ENCODE measurements at places on chromosomes 6 and 20. TPM values are rescaled to one million over a fixed set of nuclear protein-coding genes. Genes with fewer than 3 reads are reported as not detected.

- no peaks in the 10 kb centered on the region for H3K4me1 ChIP-seq
- no peaks in the 10 kb centered on the region for H3K27me3 ChIP-seq
- H3K36me3 ChIP-seq: no peaks in the 10 kb centered on the region
- no peak for DNase-seq
- no peak overlapping the region for H3K27ac ChIP-seq
- H3K4me3 ChIP-seq: no peak overlapping the region
Measured at GRCh38 chr6:148044261-148044751, 298.3 kb upstream of the SASH1 start.

DNA sequence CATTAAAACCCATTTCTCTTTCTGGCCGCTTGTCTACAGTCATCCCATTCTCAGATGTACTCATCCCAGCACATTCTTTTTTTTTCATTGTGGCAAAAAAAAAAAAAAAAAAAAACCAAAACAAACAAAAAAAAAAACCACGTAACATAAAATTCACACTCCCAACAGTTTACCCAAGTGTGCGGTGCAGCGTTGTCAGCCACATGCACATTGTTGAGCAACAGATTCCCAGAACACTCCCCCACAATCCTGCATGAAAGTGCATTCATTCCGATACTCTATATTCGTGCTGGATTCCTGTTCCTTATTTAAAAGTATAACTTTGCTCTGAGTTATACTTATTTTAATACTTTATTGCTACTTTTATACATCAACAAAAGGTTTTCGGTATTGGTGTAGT is 96.0 kb downstream of the SASH1 start:
- no peaks in the 10 kb centered on the region for H3K4me1 ChIP-seq
- no peaks in the 10 kb centered on the region for H3K36me3 ChIP-seq
- DNase-seq: no peak
- no peak overlapping the region for H3K4me3 ChIP-seq
- no peak overlapping the region for H3K27ac ChIP-seq

FAM83C gene
- polyA plus RNA-seq: 0.27 TPM

- peaks cover 6% of the 10 kb centered on the region for H3K4me1 ChIP-seq
Measured at GRCh38 chr20:1858871-1859270, 36.3 kb upstream of the SIRPA start.

BTN1A1 gene
- not detected for polyA plus RNA-seq

DNA sequence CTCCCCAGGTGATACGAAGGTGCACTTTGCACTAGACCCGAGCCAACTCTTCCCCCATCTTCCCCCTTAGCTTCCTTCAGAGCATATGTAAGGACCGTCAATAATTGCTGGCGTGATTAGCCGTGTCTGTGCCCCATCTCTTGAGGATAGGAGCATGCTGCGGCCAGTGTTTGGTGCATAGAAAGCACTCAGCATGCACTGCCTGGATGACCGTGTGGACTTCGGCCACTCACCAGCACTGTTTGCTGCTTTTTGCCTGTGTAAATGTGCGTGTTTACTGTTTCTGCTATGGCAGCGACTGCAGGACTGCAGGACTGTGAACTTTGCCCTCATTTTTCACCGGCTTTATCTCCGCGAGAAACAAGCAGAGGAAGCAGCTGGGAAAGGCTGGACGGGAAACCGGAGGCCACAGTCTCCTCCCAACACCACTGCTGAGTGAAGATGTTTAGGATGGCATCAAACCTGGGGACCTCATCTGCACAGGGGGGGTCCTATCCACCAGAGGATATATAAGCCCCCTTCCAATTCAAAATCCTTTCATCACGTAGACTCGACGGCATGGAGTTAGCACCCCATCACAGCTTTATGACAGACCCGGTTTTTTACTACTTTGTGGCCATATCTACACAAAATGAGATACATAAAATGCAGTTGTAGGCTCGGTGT is 150.6 kb upstream of the AFDN start:
- H3K27ac ChIP-seq: peak overlapping the region; percentile 92
- peaks cover 37% of the 10 kb centered on the region for H3K4me1 ChIP-seq
- no peaks in the 10 kb centered on the region for H3K36me3 ChIP-seq
- no peaks in the 10 kb centered on the region for H3K27me3 ChIP-seq
- peak; percentile 96 for DNase-seq

GRCh38 chr6:116945809-116946208 is 68.8 kb downstream of the RFX6 start:
- H3K27me3 ChIP-seq: no peaks in the 10 kb centered on the region
- DNase-seq: no peak

GRCh38 chr6:149060300-149060984 is 257.1 kb upstream of the TAB2 start:
- H3K36me3 ChIP-seq: no peaks in the 10 kb centered on the region
- no peak overlapping the region for H3K27ac ChIP-seq
- no peaks in the 10 kb centered on the region for H3K27me3 ChIP-seq
- peaks cover 2% of the 10 kb centered on the region for H3K4me1 ChIP-seq
- peak; percentile 24 for DNase-seq
- no peak overlapping the region for H3K4me3 ChIP-seq

Measured in small intestine (tissue), 16 donors.